ENCODE measurements at places on chromosomes 12 and 14.

- no peaks in the 10 kb centered on the region for H3K36me3 ChIP-seq
- no peaks in the 10 kb centered on the region for H3K4me1 ChIP-seq
- no peak for DNase-seq
- no peak overlapping the region for H3K27ac ChIP-seq
- no peaks in the 10 kb centered on the region for H3K27me3 ChIP-seq
Observed at GRCh38 chr14:69755296-69755695, 11.6 kb upstream of the SRSF5 start.

- H3K36me3 ChIP-seq = no peaks in the 10 kb centered on the region
- peak; percentile 44 for DNase-seq
- H3K27me3 ChIP-seq = no peaks in the 10 kb centered on the region
- H3K4me1 ChIP-seq = no peaks in the 10 kb centered on the region
- H3K4me3 ChIP-seq = no peak overlapping the region
- H3K27ac ChIP-seq = no peak overlapping the region
Observed at GRCh38 chr14:32244404-32244803, 41.3 kb upstream of the RNU6-8 start.

GRCh38 chr14:26206640-26207039 lies 391.2 kb downstream of the NOVA1 start:
- peaks cover 53% of the 10 kb centered on the region for H3K27me3 ChIP-seq
- H3K27ac ChIP-seq = no peak overlapping the region
- peak; percentile 16 for DNase-seq
- no peak overlapping the region for H3K4me3 ChIP-seq

DNA sequence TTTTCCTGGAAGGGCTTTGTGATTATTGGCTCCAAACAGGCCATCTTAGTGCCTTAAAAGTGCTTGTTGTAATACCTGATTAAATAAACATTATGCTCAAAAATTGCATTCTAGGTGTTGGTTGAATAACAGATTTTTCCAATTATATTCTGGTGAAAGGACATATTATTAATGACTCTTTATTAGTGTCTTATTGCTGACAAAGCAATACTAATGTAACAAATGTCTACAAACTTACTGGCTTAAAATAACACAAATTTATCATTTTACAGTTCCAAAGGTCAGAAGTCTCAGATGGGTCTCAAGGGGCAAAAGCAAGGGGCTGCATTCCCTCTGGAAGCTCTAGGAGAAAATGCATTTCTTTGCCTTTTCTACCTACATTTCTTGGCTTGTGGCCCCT lies 86.9 kb upstream of the CPM start:
- DNase-seq = no peak
- H3K4me1 ChIP-seq = peaks cover 11% of the 10 kb centered on the region
- no peak overlapping the region for H3K4me3 ChIP-seq
- no peaks in the 10 kb centered on the region for H3K27me3 ChIP-seq
- H3K27ac ChIP-seq = no peak overlapping the region

- H3K4me3 ChIP-seq = no peak overlapping the region
- no peak overlapping the region for H3K27ac ChIP-seq
- no peaks in the 10 kb centered on the region for H3K27me3 ChIP-seq
- H3K36me3 ChIP-seq = peaks cover 33% of the 10 kb centered on the region
Observed at GRCh38 chr12:62304560-62304959, 44.4 kb downstream of the USP15 start.

DNA sequence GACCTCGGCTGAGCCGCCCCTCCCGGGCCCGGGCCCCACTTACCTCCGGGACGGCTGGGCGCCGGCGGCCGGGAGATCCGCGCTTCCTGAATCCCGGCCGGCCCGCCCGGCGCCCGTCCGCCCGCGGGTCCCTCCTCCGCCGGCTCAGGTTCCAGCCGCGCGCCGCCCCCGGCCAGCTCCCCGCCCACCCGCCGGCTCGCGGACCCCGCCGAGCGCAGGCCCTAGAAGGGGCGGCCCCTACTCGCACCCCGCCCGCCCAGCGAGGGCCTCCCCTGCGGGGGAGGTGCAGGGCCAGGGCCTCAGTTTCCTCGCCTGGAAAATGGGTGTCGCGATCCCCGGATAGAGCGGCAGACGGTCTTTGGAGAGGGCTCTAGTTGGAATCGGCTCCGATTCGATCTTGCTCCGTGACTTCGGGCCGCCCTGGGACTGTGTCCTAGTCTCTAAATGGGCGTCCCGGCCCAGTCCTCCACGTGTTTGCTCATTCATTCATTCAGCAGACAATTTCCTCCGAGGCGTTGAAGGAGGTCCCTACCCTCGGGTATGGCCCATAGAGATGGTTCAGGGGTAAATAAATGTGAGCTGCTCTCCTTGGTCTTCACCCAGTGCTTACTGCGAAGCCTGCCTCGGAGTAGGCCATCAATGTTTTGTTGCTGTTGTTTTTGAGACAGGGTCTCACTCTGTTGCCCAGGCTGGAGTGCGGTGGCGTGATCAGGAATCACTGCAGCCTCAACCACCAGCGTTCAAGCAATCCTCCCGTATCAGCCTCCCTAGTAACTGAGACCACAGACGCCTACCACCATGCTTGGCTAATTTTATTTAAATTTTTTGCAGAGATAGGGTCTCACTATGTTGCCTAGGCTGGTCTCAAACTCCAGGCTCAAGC lies at the start of gene TRPV4:
Gene TRPV4, minus strand, starts transcription at position 92 of the 883 bp plus-strand sequence. CDS start 18,602 bp downstream, outside the sequence.
- no peaks in the 10 kb centered on the region for H3K27me3 ChIP-seq
- no peaks in the 10 kb centered on the region for H3K36me3 ChIP-seq
- peak; percentile 31 for DNase-seq
- no peak within 1 kb of the TSS for H3K27ac ChIP-seq
- H3K4me1 ChIP-seq = peaks cover 17% of the 10 kb centered on the region
- peak within 1 kb of the TSS; percentile 67 for H3K4me3 ChIP-seq

DNA sequence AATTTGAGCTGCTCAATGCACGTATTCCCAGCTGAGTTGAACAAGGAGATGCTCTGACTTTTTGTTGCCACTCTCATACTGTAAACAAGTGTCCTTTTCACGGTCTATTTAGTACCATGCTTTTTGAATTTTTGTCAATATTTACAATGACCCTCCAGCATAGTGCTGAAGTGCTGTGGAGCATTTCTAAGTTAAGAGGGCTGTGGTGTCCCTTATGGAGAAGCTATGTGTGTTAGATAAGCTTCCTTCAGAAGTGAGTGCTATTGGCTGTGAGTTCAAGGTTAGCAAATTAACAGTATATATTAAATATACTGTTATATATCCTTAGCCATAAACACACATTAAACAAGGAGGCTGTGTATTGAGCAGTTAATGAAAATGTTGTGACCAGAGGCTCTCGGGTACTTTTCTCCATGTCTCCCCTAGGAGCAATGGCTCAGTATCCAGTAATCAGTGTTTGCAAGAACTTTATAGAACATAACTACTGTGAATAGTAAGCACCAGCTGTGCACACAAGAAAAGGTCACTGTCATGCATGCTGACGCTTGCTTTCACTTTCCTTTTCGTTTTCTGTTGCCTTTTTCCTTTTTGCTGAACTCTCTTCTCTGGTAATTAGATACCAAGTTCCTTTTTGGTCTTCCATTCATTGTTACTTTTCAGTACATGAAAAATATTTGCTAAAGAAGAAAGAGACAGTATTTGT lies 187.2 kb upstream of the NEDD1 start:
- H3K27ac ChIP-seq = peak overlapping the region; percentile 10
- H3K4me1 ChIP-seq = peaks cover 10% of the 10 kb centered on the region

- no peaks in the 10 kb centered on the region for H3K27me3 ChIP-seq
- H3K4me1 ChIP-seq = no peaks in the 10 kb centered on the region
- H3K36me3 ChIP-seq = no peaks in the 10 kb centered on the region
- no peak for DNase-seq
- no peak overlapping the region for H3K27ac ChIP-seq
Observed at GRCh38 chr14:100555436-100556139, 31.6 kb downstream of the BEGAIN start.

GRCh38 chr14:55580470-55581341 lies 699 bp downstream of the KTN1 start:
- H3K4me3 ChIP-seq = peak overlapping the region; percentile 82
- peak overlapping the region; percentile 28 for H3K27ac ChIP-seq
- peaks cover 60% of the 10 kb centered on the region for H3K4me1 ChIP-seq
- H3K27me3 ChIP-seq = no peaks in the 10 kb centered on the region
- H3K36me3 ChIP-seq = no peaks in the 10 kb centered on the region
- peak; percentile 65 for DNase-seq

DNA sequence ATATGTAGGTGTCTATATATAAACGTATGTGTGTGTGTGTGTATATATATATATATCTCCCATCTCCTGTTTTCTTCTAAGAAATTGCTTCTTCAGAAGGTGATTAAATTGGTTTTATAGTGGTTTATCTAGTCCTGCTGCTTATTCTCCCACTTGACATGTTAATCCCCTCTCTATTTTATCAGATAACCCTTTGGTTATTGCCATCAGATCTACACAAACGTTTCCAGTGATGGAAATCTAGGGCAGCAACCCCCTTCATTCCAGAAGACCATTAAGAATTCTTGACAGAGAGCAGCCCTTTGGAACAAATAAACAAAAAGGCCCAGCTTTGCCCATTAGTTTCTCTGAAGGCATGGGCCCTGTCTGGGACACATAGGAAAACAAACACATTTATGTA lies 34.2 kb upstream of the YARS2 start:
- DNase-seq = no peak
- H3K27ac ChIP-seq = no peak overlapping the region
- H3K36me3 ChIP-seq = no peaks in the 10 kb centered on the region
- no peaks in the 10 kb centered on the region for H3K27me3 ChIP-seq
- H3K4me1 ChIP-seq = no peaks in the 10 kb centered on the region

DNA sequence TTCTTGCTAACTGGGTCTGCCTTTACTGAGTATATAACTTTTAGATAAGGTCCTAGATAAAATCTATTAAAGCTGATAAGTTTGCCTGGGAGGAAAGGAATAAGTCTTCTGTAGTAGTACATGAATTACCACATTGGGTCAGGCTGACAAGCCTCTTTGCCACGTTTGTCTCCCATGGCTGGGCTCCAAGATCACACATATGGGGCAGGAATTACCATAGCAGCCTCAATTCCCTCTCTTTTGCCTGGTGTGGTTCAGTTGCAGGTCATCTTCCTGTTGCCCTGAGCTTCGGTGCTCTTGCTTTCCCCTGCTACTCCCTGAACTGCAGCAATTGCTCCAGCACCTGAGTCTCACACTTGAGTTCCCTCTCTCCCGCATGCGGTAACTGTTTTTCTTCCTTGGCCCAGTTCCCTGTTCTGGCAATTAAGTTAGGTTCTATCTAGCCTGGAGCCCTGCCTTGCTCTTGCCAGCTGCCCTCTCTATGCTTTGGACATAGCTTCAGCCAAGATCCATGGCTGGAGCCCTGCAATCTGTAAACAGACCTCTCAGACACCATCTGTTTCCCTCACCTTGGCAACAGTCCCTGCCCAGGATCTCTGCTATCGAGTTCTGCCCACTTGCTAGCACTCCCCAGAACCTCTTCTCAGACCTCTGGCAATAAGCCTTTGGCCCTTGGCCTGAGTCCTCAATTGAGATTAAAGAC lies 5.8 kb upstream of the GLT8D2 start:
- DNase-seq = no peak
- H3K27ac ChIP-seq = no peak overlapping the region
- H3K4me3 ChIP-seq = no peak overlapping the region

GRCh38 chr12:52612431-52613383 lies 5.7 kb downstream of the KRT73 start:
- H3K4me1 ChIP-seq = no peaks in the 10 kb centered on the region
- no peak overlapping the region for H3K27ac ChIP-seq
- DNase-seq = no peak
- H3K4me3 ChIP-seq = no peak overlapping the region

GRCh38 chr14:34387974-34388516 lies 74.0 kb downstream of the SPTSSA start:
- no peaks in the 10 kb centered on the region for H3K27me3 ChIP-seq
- H3K27ac ChIP-seq = no peak overlapping the region
- no peaks in the 10 kb centered on the region for H3K36me3 ChIP-seq
- H3K4me3 ChIP-seq = no peak overlapping the region
- peaks cover 12% of the 10 kb centered on the region for H3K4me1 ChIP-seq

GRCh38 chr14:23182372-23183157 lies 895 bp downstream of the SLC7A8 start:
- DNase-seq = peak; percentile 35
- peak overlapping the region; percentile 76 for H3K4me3 ChIP-seq
- H3K4me1 ChIP-seq = peaks cover 13% of the 10 kb centered on the region
- no peaks in the 10 kb centered on the region for H3K36me3 ChIP-seq
- H3K27ac ChIP-seq = no peak overlapping the region

DNA sequence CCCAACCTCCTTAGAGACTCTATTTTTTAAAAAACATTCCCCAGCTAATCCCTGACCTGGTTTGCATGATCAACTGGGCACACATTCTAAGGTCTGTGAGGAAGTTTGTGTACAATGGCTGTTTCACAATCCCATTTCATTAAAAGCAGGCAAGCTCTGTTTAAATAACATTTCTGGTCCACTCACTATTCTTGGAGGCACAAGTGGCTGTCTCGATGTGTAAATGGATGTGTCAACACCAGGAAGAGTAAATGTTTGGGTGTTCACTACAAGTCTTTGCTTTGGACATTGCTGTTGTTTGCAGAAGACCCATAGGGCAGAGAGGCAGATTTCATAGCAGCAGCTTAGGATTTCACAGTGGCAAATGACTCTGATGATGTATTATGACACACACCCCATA lies 98.3 kb downstream of the PDZRN4 start:
- H3K27ac ChIP-seq = no peak overlapping the region
- H3K4me1 ChIP-seq = peaks cover 6% of the 10 kb centered on the region
- no peak overlapping the region for H3K4me3 ChIP-seq
- peak; percentile 42 for DNase-seq

DNA sequence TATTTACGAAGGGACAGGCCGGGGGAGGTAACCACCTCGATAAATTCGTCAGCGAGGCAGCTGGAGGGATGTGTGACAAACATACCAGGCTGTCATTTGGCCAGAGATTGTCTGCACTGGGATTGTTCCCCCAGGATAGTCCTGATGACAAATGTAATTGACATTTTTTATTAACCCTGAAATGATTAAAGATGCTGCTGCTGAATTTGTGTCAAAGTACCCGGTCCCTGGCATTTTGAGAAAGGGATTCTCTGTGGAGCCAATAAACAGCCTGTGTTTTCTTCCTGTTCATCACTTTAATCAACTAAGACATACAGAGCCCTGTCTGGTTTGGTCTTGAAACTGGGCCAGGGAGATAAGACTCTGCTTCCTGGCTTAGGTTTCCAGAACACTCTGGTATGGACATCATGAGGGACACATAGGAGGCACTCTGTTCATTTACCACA lies 117.6 kb downstream of the SLC25A47 start:
- H3K27me3 ChIP-seq = no peaks in the 10 kb centered on the region
- H3K4me3 ChIP-seq = no peak overlapping the region
- peaks cover 48% of the 10 kb centered on the region for H3K4me1 ChIP-seq
- H3K36me3 ChIP-seq = no peaks in the 10 kb centered on the region

DNA sequence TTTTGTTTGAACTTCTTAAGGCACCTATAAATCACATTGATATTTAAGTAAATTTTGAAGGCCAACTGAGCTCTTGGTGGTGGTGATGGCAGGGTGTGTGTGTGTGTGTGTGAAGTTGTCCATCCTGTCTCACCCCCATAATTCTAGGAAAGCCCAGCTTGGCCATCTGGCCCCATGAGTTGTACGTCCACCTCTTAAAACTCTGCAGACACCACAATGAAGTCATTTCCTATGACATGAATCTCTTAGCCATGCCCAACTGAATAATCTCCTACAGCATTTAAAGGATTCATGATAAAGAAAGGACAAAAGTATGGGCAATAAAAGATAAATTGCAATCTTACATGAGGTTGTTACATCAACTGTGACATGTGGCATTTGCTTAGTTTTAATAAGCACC lies 123.4 kb downstream of the TTC7B start:
- 0 out of 2 replicates have a peak, but pooled peaks cover 3% of the 10 kb centered on the region for H3K4me1 ChIP-seq

- no peak overlapping the region for H3K4me3 ChIP-seq
- no peaks in the 10 kb centered on the region for H3K4me1 ChIP-seq
- H3K27me3 ChIP-seq = no peaks in the 10 kb centered on the region
- DNase-seq = no peak
- no peaks in the 10 kb centered on the region for H3K36me3 ChIP-seq
Observed at GRCh38 chr12:6953442-6954315, 2.5 kb downstream of the PTPN6 start.

All from PC-3 (cell line).